Right lobe of liver (tissue), 6 donors: ENCODE measurements at places on chromosomes 1 and 21.

DNA sequence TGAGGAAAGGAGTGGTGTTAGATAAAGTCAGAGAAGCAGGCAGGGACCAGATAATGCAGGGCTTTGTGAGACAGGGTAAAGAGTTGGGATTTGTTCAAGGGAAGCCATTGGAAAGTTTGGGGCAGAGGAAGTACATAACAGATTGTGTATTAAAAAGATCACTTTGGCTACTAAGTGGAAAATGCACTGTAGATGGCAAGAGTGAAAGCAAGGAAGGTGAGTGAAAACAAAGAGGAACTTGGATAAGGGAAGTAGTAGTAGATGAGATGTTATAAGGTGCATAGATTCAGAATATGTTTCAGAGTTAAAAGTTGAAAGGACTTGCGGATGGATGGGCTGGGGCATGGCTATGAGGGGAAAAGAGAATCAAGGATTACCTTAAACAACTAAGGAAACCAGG lies 17.4 kb downstream of the MRPL39 start:
- DNase-seq = no peak

GRCh38 chr1:204174958-204175357 lies 8.8 kb upstream of the REN start:
- no peak for DNase-seq

DNA sequence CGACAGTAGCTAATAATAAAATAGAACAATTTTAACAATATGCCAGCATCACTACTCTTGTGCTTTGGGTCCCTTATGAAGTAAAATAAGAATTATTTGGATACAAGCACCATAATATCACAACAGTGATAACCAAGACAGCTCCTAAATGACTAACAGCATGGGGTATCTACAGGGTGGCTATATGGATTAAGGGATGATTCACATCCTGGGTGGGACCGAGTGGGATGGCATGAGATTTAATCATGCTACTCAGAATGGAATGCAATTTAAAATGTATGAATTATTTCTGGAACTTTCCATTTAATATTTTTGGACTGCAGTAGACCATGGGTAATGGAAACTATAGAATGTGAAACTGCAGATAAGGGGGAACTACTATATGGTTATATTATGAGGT lies 28.1 kb upstream of the B3GALNT2 start:
- no peak for DNase-seq

DNA sequence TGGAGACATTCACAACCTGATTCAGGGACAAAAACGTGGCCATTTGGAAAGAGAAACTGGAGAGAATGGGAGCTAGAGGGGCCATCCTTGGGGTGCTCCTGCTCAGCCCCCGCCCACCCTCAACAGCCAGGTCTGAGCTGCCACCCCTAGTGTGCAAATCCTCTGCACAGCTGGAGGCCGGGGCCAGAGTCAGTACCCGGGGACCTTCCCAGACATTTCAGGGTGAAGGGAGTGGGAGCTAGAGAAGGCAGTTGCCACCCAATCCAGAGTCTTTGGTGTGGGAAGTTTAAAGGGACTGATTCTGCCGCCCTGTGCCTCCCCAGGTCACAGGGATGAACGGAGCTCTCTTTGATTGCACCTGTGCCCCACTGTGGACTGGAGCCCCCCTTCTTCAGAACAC lies 397.4 kb downstream of the MATN1 start:
- DNase-seq = no peak

DNA sequence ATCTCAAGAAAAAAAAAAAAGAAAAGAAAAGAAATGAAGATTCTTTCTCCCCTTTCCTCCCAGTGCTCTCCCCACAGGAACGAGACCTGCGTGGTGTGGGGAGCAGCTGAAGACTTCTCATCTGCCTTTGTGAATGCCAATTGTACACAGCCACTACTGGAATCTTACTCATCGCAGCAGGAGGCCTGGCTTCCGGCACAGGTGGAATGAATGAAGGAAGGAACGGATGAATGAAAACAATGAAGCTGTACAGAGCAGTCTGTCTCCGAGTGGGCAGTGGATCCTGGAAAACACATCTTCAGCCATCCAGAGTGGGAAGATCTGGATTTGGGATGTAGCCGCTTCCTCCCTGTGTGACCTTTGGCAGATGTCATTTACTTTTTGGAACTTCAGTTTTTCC lies 64.9 kb downstream of the RUNX3 start:
- DNase-seq = no peak

GRCh38 chr1:212551929-212552328 lies 56.6 kb upstream of the ATF3 start:
- no peak for DNase-seq

- no peak for DNase-seq
These were observed 6.3 kb downstream of the ARID1A start for GRCh38 chr1:26701995-26702679.

DNA sequence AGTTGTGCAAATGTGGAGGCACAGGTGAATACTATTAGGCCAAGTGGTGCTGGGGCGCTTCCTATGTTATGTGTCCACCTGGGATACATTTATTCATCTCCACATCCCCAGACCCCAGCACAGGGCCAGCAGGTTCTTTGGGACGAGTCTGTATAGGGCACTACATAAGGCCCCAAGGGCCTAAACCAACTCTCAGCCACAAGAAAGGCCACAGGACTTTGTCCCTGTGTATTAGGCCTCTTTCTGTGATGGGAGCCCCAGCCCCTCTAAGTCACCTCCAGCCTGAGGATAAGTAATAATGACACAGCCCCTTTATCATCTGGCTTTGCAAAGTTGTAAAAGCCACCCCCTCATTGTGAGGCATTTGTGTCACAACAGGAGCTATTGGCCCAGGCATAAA lies 79.2 kb upstream of the CD1D start:
- DNase-seq = no peak

DNA sequence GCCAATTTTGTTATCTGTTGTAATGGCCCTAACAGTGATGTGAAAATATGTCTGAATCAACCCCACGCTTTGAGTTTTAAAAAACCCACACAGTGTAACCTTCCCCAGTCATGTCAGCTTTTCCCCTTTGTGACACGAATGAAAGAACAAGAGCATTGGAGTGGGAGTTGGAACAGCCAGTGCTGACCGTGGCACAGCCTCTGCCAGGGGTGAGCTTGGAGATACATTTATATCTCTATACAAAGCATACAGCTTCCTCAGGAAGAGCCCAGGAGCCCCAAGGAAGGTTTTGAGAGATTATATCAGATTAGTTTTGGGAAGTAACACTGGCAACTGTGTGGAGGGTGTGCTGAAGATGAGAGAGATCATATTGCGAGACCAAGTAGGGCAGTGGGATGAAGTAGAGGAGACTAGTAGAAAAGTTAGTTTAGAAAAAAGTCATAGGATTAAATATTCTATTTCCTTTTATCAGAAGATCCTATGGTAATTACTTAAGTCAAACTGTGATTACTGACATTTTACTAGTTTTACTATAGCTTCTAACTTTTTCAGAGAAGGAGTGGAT lies 15.9 kb downstream of the LRRC8B start:
- no peak for DNase-seq

DNA sequence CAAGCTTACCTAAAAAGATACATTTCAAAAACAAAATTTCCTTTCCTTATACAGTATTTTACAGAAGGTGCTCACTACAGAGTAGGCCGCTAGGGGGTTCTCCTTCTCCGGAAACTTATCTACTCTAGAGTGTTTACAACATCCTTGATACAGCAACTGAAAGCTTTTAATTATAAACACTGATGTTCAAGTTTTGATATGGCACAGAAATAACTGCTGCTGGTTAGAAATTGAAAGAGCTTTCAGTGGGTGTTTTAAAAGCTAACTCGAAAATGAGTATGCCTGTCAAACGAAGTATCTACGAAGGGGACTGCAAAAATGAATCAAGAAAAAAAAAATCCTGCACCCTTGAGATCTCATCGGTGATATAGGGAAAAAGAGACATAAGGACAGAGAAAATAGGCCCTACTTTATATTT lies 1.0 kb downstream of the YOD1 start:
- no peak for DNase-seq

GRCh38 chr1:114299331-114299975 lies 145.8 kb upstream of the SYT6 start:
- DNase-seq = no peak
